ENCODE measurements at places on chromosomes 11 and 22. TPM values are rescaled to one million over a fixed set of nuclear protein-coding genes. Genes with fewer than 3 reads are reported as not detected.

GRCh38 chr11:35491231-35491871, 34.1 kb downstream of the PAMR1 start:
- no peak for DNase-seq

GRCh38 chr11:128582496-128583366, 4.6 kb downstream of the ETS1 start:
- DNase-seq, result no peak

DNA sequence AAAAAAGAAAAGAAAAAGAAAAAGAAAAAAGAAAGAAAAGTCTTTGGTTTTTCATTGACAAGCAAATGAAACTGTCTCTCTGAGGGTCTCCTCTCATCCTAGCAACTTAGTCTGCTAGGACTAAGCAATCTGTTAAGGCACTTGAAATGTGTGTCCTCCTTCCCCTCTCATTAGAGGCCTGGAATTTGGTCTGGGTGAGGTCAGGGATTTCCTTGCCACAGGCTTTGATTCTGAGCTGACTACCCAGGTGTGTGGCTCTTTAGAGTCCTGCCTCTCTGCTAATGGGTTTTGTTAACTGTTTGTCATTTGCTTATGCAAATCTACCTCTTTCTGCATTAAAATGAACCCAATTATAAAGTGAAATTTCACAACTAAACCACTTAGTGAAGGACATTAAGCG, 18.3 kb upstream of the PKNOX2 start:
- no peak for DNase-seq

GRCh38 chr22:38966380-38966702, 8.9 kb downstream of the APOBEC3A start:
- no peak for DNase-seq

DNA sequence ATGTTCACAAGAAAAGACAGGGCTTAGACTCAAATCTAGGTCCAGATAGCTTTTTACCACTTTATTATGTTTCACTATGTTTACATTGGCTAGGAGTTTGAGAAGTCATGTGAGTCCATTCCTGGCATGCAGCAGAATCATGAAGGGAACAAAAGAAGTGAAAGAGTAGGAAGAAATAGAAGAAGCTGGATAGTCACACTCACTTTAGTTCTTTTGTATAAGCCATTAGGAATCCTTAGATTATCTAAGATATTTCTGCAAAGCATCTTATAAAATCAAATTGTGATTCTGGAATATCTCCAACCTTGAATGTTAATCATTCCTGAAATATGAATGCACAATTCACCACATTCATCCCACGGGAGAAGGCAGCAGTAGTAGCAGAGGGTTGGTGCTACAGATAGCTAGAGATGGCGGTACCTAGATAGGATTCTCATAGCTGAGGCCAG, 31.9 kb downstream of the MAML2 start:
- no peak for DNase-seq

DNA sequence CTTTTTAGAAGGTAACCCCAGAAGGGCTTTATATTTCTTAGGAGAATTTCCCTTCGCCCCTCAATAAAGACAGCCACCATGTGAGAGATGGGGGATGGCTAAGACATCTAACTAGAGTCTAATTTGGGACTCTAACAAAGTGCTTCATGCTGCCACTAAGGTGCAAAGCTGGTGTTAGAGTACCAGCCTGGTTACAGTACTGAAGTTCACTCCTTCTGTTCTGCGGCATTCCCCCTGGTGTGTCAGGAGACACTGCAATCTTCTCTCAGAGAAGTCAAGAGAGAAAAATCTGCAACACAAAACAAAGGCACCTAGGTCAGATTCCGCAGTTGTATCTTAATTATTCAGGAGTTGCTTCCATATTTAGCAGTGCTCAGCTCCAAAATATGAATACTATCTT, 603.0 kb upstream of the CADM1 start:
- no peak for DNase-seq

GRCh38 chr11:111762526-111762925, 3.7 kb downstream of the PPP2R1B start:
- DNase-seq, result no peak

DNA sequence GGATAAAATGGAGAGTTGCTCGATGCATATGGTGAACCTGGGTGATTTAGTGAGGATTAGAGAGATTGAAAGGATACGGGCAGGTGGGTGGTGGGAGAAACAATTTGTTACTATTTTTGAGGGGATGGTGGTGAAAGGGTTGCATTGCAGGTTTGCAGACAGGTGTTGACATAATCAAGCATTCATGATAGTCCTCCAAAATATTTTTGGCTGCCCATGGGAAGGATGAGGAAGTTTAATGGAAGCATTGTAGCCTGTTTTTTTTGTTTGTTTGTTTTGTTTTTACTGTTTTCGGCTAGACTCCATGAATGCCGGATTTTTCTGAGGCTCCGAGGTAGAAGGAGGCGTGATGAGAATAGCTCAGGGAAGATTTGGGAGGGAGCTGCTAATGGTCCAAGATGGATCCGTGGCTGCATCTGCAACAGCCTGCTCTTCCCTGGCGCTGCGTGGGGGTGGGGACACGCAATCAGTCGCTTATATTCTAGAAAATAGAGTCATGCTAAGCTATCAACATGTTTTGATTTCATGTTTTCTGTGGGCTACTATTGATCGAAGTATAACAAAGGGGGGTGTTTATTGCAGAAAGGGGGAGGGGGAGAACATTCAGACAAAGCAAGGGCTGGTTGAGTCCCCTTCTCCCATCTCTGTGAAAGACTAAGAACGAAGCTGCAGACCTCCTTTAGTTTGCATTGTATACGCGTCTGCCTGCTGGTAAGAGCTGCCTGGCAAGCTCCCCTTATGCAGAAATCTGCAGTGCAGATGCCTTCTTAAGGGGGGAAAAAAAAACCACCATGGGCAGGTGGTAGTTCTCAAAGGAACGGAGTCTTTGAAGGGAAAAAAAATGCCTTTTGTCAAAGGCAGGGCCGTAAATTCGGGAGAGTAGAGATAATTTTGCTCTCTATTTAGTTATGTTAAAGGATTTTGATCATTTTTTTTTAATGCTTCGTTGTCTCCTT, 1.0 kb downstream of the RTN3 start:
- no peak for DNase-seq

DNA sequence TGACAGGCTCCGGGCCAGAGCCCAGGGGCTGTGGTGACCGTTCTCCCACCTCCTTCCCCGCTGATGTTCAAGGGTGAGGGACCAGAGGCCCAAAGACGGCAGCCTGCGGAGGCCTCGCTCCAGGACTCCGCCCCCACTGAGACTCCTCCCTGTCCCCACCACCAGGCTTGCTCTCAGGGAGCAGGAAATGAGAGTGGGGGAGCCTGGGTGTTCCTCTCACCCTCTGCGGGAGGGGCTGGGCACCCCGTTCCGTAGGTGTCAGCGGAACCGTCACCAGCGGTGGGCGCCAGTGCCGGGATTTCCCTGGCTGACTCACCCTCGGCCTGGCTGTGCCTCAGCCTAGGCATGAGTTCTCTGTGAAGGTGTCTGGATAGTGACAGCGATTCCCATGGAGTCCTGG, 15.7 kb downstream of the DAGLA start:
- peak; percentile 90 for DNase-seq

- peak; percentile 30 for DNase-seq
Measured at GRCh38 chr11:70650075-70650909, 252.0 kb downstream of the CTTN start.

Gene PRRG4
- 0.91 TPM for total RNA-seq

Measured in activated T-helper 1 cell treated with anti-CD3 and anti-CD28 coated beads, Interleukin-12 subunit alpha, Interleukin-12 subunit beta, Interleukin-2, Interleukin-4 antibody, amounts not matched to agents 30 ng/mL and 10 ng/mL and 1 ng/mL, durations not matched to agents 14 hours and 24 hours and 36 hours (primary cell).